ENCODE measurements at places on chromosomes 6 and 20.

DNA sequence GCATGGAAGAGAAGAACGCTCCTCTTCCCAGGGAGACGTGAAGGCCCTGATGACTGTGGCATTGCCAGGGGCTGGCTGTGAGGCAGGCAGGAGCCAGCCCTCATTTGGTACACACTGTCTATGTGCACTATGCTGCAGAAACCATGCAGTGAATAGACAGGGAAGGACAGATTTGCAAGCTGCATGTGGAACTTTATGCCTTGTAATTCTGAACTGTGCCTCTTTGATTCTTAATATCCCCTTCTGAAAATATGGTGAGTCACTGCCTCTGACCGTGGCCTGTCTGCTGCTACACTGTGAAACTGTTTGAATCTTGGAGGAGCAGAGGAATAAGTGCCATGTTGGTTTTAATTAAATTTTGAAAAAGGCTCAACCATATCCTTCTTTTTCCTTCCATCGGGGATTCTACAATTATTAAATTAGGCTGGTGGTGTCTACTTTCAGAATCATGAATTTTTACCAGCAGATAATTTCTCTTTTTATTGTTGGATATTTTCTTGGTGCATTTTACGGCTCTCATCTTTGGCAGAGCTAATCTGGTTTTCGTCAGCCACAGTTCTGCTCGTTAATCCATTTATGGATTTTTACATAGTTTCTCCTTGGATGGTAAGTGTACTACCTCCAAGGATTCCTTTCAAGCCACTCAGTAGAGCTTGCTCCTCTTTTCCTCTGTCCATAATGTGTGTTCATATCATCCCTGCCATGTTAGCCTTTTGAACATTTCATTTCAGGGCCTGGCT, 301.0 kb upstream of the SLC35B3 start:
- DNase-seq: no peak

DNA sequence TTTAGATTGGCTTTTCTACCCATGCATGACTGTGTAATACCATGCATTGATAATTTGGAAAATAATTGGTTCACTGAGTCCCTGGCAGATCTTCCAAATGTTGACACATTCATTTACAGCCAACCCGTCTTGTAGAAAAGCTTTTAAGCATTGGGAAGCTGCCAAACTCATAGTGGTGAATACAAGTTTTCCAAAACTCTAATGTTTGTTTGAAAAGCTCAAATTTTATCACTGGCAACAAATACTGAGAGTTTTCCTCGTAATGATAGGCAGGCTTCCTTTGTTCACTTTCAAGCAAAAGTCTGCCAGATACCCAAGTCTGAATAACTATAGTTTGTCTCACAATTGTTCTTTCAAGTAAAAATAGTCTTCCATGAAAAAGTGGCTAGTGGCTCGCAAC, 143.0 kb downstream of the FIG4 start:
- DNase-seq: no peak

DNA sequence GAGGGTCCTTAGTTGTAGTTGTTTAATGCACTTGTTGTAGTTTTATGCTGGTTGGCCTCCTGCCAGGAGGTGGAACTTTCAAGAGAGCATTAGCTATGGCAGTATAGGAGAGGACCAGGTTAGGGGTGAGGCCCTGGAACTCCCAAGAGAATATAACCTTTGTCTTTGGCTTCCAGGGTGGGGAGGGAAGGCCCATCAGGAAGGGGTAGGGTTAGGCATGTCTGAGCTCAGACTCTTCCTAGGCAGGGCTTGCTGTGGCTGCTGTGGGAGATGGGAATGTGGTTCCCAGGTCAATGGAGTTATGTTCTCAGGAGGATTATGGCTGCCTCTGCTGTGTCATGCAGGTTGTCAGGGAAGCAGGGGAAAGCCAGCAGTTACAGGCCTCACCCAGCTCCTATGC, 20.0 kb upstream of the GABRR1 start:
- DNase-seq: no peak

DNA sequence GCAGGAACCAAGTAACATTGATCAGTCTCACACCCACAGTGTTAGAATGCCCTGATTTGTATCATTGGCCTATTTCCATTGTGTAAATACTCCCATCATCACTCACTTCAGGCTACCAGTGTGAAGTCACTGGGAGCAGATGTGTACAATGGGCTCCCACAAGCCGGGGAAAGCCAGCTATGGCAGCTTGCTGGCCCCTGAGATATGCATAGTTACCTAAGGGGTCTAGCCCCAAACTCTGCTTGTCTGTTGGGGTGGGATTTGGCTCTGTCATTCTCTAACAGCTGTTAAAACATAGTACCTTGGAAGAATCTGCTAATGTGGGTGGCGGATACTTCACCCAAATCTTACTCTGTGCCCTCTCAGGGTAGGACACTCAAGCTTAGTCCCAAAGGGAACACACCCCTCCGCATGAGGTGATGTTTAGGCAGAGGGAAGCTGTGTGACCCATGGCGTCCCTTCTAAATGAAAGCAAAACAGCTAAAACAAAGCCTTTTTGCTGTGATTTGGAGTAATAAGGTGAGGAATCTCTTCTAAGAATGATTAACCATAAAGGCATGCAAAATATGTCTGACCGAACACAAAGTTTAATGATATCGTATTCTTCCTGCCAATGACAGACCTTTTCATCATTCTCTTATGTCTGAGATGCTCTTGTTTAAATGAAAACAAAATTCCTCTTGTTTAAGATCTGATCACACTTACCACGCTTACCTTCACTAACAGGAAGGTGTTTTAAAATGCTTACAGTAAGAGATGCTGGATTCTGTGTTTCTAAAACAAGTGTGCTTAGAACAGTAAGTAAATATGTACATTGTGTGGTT, 45.9 kb upstream of the PXDC1 start:
- no peak for DNase-seq

DNA sequence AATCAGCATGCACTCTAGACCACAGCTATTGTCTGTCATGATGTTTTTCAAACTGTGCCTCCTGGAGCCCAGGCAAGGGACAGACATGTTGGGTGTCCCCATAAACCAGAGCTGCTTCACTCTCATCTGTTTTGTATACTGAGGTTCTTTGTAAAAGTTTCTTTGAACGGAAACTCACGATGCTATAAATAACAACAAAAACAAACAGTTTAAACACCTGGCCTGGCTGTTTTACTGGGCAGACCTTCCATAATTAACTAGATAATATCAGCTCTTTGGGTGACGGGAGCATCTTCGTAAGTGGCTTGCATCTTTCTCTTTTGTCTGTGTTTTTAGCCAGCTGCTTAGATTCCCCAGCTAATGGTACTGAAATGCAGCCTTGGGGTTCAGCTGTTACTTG, 190.3 kb downstream of the ZDHHC14 start:
- DNase-seq: peak; percentile 4

GRCh38 chr6:56370561-56371211, 123.3 kb upstream of the COL21A1 start:
- DNase-seq: peak; percentile 47

DNA sequence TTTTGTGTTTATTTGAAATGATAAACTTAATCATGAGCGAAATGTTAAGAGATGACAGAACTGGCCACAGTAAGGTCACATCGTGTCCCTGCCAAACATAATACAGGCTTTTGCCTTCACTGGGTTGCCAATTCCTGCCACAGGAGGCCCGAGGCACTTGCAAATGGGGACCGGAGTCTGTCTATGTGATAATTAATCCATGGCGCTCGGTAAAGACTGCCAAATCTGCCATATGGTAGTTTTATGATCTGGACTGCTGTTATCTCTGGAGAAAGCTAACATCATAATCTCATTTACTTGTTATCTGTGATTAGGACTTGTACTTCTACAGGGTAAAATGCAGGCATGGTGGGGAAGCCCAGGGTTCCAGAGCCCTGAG, 170.5 kb upstream of the TSHZ2 start:
- DNase-seq: no peak

DNA sequence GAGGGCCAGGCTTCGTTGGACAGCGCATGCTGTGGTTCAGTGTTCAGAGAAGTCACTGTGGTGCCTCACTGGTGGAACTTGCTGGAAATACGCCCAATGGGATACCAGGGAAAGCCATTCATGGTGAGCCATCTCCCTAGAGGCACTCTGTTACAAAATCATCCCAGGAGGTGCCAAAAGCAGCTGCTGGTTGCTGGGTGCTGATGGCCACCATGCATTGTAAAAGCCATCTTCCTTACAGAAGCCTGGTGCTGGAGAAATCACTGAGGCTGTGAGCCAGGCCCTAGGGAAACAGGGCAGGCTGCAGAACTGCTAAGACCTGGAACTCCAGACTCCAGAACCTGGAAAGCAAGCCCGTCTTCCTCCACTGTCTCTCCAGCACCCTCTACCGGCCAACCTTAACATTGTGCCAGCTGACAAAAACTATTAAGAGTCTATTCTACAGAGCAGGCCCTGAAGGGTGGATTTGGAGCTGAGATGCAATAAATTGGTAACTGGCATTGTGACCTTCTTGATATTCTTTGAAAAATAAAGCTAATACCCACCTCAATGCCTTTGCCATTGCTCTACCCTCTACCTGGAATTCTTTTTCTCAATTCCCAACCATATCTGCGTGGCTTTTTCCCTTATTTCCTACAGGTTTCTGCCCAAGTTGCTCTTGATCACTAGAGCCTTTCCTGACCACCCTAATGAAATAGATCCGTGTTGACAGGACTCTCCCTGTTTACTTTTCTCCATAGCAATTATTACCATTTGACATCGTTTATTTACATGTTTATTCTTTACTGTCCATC, 18.5 kb downstream of the SNRPB start:
- DNase-seq: peak; percentile 81

DNA sequence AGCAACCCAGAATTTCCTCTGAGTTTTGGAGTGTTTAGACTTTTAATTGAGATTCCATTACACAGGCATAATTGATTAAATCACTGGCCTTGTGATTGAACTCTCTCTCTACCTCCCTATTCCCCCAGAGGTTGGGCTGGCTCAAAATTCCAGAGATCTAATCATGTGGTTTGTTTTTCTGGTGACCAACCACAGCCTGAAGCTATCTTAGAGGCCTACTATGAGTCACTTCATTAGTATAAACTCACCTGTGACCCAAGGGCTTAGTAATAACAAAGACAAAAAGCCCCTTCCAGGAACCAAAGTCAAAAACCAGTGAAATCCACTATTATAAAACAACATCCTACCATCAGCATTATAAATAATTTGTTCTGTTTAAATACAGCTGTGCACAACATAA, 992.5 kb upstream of the CITED2 start:
- DNase-seq: no peak

DNA sequence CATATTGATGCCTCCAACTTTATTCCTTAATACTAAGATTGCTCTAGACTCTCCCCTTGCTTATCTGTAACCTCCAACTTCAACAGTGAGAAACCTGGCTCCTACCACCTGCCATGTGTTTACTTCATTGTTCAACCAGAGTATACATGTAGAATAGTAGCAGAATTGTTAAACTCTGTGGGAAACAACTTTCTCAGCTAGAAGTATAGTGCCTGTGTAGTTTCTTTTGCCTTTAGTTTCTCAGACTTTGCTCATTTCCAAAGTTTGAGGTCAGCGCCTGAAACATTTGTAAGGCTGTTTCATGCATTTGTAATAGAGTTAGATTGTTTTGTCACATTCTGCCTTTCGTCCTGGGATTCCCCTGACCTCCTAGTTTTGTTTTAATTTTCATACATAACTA, 34.9 kb upstream of the HECA start:
- DNase-seq: no peak

- no peak for DNase-seq
Measured at GRCh38 chr20:49615401-49616153, 47.6 kb upstream of the PTGIS start.

DNA sequence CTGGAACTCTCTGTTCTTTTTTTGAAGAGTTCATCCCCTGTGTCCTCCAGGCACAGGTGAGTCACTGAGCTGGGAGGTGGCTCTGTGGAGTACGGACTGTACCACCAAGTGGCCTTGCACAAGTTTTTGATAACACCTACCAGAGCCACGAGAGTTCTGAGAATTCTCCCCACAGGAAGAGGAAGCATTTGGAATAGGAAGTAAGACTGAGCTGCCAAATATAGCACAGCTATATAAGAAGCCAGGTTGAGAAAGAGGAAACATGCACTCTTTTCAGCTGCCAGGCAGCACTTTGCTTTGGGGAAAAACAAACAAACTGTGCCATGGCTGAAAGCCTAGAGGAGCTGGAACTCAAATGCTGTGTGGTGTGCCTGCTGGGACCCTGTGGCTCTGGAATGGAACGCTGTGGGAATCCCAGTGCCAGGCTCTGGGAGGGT, 70.8 kb upstream of the RIPOR2 start:
- DNase-seq: no peak

DNA sequence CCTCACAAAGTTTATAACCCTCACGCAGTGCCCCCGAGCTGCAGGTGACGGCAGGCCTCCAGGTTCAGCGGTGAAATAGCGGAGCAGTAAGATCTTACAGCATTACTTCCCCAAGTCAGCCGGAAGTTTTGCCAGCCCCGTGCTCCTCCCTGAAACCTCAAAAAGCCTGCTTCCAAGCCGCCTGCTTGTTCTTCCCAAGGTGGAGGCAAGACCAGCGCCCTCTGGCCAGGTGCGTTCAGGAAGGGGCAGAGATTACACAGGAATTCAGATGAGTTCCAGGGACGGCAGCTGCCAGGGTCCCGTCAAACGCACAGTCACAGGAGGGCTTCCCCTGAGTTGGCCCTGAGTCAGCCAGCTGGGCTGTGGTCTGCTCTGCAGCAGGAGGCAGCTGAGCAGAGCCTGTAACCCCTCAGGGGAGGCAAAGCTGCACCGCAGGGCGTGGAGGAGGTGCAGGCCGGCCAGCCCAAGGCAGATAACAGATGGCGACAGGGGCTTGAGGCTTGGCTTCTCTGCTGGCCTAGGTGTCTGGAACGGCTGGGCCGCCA, 124.1 kb upstream of the RPS6KA2 start:
- no peak for DNase-seq

DNA sequence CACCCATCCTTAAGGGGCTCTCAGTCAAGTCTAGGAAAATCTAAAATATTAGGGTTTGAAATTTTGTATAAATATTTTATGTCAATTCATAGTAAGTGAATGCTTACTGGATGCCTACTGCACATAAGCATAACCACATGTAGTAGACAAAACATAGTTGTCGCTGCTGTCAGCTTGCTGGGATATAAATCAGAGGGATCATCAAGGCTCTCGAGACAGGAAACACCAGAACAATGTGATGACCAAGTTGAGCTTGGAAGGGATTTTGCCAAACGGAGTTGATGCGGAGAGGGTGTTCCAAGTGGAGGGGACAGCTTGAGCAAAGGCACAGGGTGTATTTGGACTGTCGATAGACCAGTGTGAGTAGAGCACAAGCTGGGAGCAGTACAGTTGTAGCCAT, 105.8 kb upstream of the SUPT3H start:
- no peak for DNase-seq

DNA sequence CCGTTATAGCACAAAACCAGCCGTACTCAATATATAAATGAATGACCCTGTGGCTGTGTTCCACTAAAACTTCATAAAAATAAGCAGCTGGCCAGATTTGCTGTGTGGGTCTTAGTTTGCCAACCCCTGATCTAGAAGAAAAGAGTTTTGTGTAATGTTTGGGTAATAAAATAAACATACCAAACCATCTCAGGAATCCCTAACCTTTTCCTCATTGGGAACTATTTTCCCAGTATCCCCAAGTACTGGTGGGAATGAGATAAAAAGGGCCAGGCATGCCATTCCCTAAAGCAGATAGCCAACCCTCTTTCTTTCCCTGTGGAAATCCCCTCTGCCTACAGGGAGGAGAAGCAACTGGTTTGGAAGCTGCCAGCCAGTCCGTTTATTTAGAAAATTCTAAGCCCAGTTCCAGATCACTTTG, 169.1 kb upstream of the AKAP12 start:
- no peak for DNase-seq

GRCh38 chr6:170260686-170261085, 30.2 kb downstream of the DLL1 start:
- no peak for DNase-seq

Measured in NCI-H2227 treated with DMSO at 0.1 percent for 48 hours (cell line).